ENCODE measurements at places on chromosomes 5 and 9.

DNA sequence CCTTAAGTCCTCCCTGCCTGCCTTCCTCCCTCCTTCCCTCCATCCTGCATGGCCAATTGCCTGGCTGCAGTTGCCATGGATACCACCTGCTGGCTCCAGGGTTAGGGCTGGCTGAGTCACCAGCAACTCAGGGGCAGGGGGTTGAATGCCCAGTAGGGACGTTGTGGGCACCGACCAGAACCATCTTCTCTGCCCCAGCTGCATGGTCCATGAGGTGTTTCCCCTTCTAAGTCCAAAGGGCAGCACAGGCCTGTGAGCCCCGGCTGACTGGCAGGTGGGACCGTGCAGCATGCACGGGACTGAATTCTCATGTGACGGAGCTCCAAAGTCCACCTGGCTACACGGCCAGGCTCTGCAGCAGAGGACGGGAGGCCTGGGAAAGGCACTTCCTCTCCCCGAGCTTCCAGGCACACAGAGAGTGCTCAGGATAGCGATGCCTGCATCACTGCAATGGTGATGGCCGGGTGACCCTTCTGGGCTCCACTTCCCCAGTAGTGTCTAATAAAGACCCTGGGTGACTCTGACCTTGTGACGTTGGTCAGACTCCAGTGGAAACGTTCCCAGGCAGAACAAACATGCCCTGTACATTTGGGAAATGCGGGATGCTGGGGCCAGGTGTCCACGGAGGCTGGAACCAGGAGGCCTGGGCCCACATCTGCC is 5.7 kb downstream of the ASS1 start:
- DNase-seq = no peak

GRCh38 chr5:73096239-73096575 is 24.2 kb upstream of the TMEM171 start:
- DNase-seq = no peak

DNA sequence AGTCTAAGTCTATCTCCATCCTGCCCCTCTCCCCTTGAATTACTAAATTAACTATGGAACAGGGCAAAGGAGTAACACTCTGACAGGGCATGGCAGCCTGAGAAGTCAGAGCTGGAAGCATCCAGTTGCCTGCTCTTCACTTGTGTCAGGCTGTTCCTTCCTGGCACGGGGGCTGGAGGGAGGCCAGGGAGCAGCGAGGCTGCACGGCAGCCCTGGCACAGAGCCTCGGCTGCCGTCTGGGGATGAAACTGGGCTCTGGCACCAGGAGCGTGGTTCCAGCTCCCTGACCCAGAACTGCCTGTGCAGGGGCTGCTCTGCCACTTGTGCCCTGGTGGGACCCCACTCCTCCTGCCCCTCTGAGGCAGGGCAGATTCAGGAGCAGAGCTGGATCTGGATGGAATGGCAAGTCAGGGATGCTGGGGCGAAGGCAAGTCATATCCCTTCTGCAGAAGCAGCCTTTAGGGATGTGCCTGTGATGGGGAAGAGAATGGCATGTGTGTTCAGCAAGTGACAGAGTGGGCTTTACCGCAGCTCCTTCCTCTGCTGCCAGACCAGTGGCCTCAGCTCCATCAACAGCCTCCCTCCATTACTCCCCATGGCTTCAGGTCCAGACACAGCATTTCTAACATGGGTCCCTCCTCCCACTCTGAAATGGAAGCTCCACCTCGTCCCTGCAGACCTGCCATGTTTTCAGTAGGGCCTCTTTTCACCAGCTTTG is 42.2 kb upstream of the PDE8B start:
- DNase-seq = no peak

GRCh38 chr9:92948038-92948534 is 763 bp downstream of the FGD3 start:
- no peak for DNase-seq

- DNase-seq = no peak
Measured at GRCh38 chr5:38453506-38453905, 102.9 kb downstream of the LIFR start.

GRCh38 chr5:138490648-138491283 is 25.5 kb downstream of the EGR1 start:
- no peak for DNase-seq

GRCh38 chr5:93925321-93925720 is 183.9 kb upstream of the POU5F2 start:
- no peak for DNase-seq

- no peak for DNase-seq
Measured at GRCh38 chr5:68189613-68190012, 25.9 kb upstream of the PIK3R1 start.

- no peak for DNase-seq
Measured at GRCh38 chr9:61671276-61671973, 481.6 kb downstream of the SPATA31A7 start.

GRCh38 chr5:180742727-180743126 is 2.9 kb upstream of the OR2Y1 start:
- DNase-seq = no peak

DNA sequence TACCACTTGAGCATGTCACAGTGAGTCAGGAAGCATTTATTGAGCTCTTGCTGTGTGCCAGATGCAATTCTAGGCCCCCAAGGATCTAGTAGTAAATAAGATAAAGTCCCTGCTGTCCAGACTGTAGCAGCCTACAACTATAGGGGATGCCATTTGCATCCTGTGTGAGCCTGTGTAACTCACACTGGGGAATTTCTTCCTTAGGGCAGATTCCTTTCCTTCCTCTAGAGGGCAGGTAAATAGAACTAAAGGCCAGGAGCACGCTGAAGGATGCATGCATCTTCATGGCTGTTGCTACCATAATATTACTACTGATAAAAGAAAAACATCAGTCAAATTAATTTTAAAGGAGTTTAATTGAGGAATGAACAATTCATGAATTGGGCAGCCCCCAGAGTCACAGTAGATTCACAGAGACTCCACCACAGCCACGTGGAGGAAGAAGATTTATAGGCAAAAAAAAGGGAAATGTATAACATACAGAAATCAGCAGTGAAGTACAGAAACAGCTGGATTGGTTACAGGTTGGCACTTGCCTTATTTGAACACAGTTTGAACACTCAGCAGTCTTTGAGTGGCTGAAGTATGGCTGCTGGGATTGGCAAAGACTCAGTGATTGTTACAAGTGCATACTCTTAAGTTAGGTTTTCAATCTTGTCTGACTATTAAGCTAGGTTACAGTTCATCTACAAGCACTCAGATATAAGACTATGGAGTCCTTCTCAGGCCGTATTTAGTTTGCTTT is 98.9 kb downstream of the ACTL7B start:
- DNase-seq = no peak

DNA sequence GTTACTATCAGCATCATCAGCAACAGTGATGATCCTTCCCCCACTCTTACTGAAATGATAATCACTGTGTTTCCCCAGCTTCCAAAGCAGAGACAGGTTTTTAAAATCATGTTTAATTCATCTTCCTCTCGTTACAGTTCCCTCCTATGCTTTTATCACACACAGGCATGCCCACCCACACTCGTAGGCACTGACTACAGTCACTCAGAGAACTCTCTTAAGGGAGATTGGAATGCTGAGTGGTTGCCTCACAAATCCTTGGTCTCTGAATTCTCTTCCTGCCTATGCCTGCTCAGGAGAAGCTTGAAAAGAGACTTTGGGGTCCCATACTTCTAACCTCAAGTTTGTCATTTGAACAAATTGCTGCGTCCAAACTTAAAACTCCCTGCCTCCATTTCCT is 179.2 kb downstream of the FRMD3 start:
- no peak for DNase-seq

DNA sequence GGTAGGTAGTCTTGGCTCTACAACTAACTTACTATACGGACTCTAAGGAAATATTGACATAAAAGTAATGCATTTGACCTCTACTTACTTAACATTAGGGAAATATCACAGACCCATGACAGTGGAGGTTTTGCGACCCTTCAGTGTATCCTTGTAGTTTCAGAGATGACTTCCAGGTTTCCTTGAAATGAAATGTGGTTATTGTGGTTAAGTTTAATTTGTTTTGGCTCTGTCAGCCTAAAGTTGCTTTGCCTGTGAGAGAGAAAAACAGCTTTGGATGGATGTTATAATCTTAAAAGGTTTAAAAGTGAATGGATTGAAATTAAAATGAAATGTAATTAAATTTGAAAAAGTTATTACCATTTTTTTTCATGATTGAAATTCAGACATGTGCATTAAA is 42.9 kb downstream of the LRRTM2 start:
- no peak for DNase-seq

GRCh38 chr5:152274224-152274623 is 130.9 kb downstream of the NMUR2 start:
- DNase-seq = no peak

- no peak for DNase-seq
Measured at GRCh38 chr5:173743641-173744343, 127.3 kb upstream of the BOD1 start.

DNA sequence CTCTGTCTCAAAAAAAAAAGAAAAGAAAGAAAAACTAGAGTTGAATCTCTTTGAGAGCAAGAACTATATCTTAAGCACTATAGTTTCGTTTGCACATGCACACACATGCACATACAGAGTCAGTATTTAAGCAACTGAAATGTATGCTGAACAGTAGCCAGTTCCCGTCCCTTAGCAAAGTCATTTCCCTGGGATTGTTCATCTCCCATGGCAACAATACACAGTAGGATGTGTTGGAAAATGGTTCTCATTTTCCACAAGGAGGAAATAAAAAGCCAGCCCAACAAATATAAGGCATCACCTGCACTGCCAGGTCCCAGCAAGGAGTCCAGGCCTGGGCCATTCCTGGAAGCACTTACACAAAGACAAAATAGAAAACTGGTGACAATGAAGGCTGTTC is 4.2 kb upstream of the ZNF346 start:
- DNase-seq = no peak

- DNase-seq = no peak
Measured at GRCh38 chr9:130433947-130434262, 10.9 kb upstream of the ASS1 start.

DNA sequence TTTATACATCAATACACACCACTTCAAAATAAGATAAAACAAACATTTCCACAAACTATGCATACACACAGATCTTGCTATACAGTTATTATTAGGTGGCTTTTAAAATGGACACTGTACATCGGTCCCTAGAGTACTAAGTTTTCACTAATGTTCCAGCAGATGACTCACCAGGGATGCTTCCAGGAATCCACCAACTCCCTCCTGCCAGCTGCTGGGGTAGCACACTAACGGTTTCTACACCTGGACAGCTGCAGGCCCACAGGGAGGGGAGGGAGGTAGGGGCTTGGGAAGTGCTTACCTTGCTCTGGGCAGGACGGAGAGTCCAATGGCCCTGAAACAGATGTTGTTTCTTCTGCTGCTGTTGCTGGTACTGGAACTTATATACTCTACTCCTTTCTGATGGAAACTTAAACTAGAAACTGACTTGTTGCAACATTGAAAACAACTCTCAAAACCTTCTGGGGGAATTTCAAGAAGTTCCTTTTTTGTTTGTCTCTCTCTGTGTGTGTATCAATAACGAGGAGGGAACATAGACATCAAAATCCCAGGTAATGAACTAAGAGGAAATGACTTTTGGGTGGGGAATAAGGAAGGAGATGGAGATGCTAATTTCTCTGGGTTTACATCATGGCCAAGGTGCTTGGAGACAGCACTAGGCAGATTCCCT is at the start of gene IL12B:
Gene IL12B (minus strand): TSS at position 357 of the 670 bp plus-strand sequence. CDS start 3,705 bp downstream, outside the sequence.
- DNase-seq = no peak

GRCh38 chr9:113558632-113559502 is 95.3 kb downstream of the RGS3 start:
- DNase-seq = no peak

DNA sequence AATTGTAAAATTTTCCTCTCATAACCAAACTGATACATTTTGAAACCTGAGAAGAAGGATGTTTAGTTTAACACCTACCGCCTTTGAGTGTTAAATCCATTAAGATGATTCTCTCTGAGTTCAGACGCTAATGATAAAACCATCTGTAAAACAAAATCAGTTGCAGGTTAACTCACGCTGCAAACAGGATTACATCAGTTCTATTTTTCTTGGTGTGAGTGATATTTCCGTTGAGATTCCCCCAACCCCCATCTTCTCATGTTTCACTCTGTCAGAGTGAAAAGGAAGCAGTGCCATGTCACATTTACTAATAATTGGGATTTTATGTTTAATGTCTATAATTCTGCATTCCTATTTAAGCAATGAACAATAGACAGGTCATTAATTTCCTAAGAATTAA is 146.5 kb downstream of the FANCC start:
- DNase-seq = no peak

GRCh38 chr9:138069731-138070456 is 192.3 kb downstream of the CACNA1B start:
- no peak for DNase-seq

DNA sequence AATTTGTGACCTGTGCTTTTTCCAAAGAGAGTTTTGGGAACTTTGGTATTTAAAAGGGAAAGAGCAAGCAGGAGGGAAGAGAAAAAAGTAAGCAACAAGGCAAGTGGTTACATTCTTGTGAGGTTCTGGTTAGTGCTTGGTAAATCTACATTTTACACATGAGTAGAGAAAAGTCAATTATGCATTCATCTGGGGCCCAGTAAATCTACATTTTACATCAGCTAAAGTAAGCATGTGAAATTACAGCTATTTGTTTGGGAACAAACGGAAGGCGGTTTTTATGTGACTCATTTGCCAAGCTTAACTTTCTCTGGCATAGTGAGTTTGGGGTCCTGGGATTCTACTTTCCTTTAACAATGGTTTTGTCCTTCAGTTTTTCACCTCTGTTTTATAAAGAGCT is 102.2 kb downstream of the SNX18 start:
- no peak for DNase-seq

GRCh38 chr9:29556317-29556716 is 1983.0 kb upstream of the C9orf72 start:
- DNase-seq = no peak

- DNase-seq = no peak
Measured at GRCh38 chr9:73265876-73266275, 114.2 kb downstream of the ANXA1 start.

DNA sequence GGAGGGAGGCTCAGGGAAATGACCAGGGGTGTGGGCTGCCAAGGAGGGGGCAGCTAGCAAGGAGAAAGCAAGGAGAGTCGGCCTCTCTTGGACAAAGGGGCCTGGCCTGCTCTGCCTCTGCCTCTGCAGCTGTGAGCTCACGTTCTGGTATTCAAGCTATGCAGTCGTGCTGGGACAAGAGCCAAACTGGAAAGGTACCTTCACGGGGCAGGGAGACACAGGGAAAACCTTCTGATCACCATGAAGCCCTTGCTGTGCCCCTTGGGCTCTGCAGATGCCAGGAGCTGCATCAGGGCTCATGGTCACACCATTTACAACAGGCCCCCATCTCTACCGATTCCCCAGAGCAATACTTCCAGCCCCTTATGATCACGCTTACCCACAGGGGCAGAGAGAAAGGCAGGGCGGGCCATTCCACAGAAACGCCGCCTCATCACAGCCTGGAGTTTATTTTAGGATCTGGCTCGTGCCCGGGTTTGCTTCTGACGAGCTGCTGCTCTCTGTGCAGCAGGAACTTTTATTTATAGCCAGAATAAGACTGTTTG is 63.2 kb downstream of the PRRT1B start:
- no peak for DNase-seq

DNA sequence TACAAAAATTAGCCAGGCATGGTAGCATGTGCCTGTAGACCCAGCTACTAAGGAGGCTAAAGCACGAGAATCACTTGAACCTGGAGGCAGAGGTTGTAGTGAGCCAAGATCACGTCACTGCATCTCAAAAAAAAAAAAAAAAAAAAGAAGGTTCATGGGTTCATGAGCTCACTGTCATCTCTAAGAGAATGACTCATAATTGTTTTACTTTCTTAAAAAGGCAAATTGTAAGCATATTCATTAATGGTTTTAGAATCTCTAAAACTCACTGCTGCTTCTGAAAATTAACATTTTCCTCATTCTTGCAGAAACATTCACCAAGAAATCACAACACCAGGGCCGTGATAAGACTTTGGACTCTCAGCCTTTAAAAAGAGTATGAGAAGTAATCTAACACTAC is 103.6 kb downstream of the GNA14 start:
- no peak for DNase-seq

GRCh38 chr5:148846930-148847329 is 20.5 kb downstream of the ADRB2 start:
- no peak for DNase-seq

Data from left renal cortex interstitium (tissue), 4 donors.